ENCODE measurements at places on chromosomes 1 and 21.

DNA sequence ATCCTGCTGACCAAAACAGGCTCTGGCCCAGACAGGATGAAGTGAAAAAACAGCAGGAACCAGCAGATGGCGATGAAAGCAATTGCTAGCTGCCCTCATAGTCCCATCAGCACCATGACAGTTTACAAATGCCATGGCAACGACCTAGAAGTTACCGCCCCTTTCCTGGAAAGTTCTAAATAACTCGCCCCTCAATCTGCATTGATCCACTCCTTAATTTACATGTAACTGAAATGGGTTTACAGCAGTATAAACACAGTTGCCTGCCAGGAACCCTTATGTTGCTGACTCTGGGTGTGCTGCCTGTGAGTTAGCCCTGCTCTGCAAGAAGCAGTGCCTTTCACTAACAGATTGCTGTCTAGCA, 65.5 kb upstream of the CR1L start:
- peak; percentile 68 for DNase-seq

DNA sequence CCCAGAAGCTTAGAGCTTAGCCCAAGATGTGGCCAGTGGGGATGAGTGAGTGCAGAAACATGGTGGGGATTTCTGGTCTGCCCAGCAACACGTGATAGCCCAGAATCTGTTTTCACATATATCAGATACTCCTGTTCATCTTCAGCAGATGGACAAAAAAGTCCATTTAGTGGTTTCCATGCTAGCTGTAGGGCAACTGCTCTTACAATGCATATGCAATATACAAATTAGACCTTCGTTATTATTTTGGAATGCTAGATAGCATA, 96.9 kb upstream of the SGIP1 start:
- DNase-seq = no peak

GRCh38 chr1:103211073-103211472, 102.8 kb upstream of the COL11A1 start:
- peak; percentile 10 for DNase-seq

- peak; percentile 26 for DNase-seq
Measured at GRCh38 chr1:54857141-54857540, 29.9 kb downstream of the DHCR24 start.

GRCh38 chr1:207835958-207836357, 75.0 kb downstream of the CD34 start:
- no peak for DNase-seq

DNA sequence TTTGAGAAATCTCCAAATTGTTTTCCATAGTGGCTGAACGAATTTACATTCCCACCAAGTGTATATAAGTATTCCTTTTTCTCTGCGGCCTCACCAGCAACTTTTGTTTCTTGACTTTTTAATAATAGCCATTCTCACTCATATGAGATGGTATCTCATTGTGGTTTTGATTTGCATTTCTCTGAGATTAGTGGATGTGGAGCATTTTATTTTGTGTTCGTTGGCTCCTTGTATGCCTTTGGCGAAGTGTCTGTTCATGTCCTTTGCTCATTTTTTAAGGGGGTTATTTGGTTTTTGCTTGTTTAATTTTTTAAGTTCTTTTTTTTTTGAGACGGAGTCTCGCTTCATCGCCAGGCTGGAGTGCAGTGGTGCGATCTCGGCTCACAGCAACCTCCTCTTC, 45.1 kb upstream of the MPC2 start:
- DNase-seq = no peak

DNA sequence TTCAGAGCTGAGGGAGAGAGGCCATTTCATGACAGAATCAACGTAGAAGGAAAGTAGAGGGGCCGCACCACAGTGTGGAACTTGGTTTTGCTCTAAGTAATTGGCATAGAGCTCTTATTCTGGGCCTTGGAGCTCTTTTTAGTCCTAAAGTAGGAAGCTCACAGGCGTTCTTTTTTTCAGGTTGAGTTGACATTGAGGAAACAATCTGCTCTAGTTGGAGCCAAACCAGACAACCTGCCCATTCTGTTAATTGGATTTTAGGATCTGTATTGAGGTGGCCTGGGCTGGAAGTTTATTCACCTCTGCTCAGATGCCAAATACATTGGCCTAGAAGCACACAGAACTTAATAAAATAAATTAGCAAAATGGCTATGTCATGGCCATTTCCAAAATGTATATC, 1093.9 kb downstream of the ADGRL2 start:
- DNase-seq = no peak

DNA sequence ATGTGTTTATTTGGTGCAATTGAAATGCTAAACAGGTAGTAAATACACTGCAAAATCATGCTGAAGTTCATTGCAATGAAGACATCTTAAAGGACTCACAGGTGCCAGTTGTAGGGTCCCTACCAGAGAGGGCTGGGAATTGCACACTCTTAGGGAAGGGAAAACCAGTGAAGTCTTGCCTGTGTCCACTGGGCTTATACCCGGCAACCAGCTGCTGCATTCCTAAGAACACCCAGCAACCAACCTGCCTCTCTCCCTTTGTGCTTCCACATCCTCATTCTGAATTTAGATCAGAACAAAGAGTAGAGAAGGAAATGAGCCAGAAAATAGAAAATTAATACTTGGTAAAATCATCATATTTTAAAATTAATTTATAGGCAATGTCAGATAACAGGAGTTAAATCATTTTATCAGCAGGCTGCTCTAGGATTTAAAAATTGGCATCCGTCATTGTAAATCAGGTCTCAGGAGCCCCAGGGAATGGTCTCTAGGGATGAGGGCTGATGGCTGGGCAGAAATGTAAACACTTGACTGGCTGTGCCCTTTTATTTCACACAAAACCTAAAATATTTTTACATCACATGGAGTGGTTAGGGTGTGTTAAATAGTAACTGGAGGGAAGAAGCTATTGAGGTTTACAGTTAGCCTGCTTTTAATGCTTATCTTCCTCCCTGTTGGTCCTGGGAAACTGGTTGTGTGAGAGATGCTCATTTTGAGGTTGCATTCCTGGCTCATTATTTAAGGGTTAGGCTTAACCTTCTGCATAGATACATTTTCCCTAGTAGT, 31.3 kb downstream of the PTGFRN start:
- no peak for DNase-seq

DNA sequence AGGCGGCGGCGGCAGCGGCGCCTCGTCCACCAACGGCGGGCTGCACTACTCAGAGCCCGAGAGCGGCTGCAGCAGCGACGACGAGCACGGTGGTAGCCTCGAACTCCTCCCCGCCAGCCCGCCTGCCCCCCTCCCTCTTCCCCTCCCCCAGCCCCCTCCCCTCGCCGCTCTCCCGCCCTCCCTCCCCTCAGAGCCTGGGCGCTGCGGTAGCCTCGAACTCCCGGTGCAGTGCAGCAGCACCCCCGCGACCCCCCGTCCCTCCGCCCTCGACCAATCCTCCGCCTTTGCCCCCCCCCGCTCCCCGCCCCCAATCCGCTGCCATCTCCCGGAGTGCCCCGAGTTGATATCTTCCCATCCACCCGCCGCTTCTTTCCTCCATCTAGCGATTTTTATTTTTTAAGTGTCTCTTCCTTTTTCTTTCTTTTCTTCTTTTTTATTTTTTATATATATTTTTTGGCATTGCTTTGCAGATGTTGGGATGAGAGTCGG, 516 bp downstream of the RCOR3 start:
- DNase-seq = peak; percentile 61

DNA sequence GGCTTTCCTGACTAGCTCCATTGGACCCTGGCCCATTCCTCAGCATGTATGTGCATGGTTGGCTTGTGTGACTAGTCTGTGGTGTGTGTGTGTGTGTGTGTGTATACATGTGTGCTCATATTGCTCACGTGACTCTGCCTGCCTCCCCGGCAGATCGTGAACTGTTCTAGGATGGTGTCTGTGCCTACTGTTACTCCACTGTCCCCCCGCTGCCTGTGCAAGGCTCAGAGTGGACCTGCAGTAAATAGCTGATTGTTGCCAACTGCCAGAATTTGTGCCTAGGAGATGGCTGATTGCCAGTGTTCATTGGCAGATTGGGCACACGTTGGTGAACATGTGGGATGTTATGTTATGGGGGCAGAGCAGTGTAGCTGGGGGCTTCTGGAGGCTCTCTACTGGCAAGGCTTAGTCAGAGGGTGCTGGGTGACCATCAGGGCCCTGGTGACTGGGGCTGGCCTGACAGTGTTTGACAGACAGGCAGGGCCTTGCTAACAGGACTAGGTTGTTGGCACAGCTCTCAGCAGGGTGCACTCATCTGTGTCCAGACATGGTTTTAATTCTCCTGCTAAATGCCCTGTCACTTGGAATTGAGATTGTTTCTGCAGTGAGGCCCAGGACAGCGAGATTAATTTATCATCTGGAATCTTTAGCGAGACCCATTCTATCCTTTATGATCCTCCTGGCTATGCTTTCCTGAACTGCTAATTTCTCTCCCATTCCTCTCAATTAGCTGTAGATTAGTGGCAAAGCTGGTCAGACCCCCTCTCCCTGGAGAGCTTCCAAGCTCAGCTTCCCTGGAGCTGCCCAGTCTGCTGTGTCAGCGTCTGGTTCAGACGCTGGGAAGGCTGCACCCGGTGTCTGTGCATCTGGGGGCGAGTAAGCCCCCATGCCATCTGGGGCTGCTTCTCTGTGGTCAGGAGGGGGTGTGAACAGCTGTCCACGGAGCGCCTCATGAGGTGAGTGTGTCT, 20.8 kb downstream of the SLC6A17 start:
- DNase-seq = no peak

- DNase-seq = no peak
Measured at GRCh38 chr1:53737648-53738204, 1.2 kb downstream of the GLIS1 start.

Data from fibroblast of pulmonary artery (primary cell).